Left kidney (tissue), 8 donors: ENCODE measurements at places on chromosomes 6 and 20. TPM values are rescaled to one million over a fixed set of nuclear protein-coding genes. Genes with fewer than 3 reads are reported as not detected.

The GLP1R gene
- polyA plus RNA-seq, result 1.3 TPM

The NOX3 gene
- 1.6 TPM for polyA plus RNA-seq

The GOPC gene
- 70.9 TPM for polyA plus RNA-seq

The FERMT1 gene
- 5.4 TPM for polyA plus RNA-seq

The OR5V1 gene
- not detected for polyA plus RNA-seq

The PSMG4 gene
- 21.7 TPM for polyA plus RNA-seq

The ENPP4 gene
- polyA plus RNA-seq, result 17.8 TPM

The OVOL2 gene
- polyA plus RNA-seq, result 0.60 TPM

The HRH3 gene
- 0.15 TPM for polyA plus RNA-seq

The GRM4 gene
- 0.53 TPM for polyA plus RNA-seq

The PTGIS gene
- polyA plus RNA-seq, result 33.0 TPM

The RIMS1 gene
- 2.8 TPM for polyA plus RNA-seq

The PCIF1 gene
- 44.9 TPM for polyA plus RNA-seq

The BPIFA3 gene
- polyA plus RNA-seq, result not detected

The NDUFAF5 gene
- 36.8 TPM for polyA plus RNA-seq

The PGC gene
- polyA plus RNA-seq, result not detected

The TEAD3 gene
- polyA plus RNA-seq, result 43.7 TPM

The SH3BGRL2 gene
- polyA plus RNA-seq, result 33.4 TPM

The ME1 gene
- 2.5 TPM for polyA plus RNA-seq

The SPATS1 gene
- not detected for polyA plus RNA-seq

The TAP2 gene
- polyA plus RNA-seq, result 11.5 TPM

The SCRT2 gene
- not detected for polyA plus RNA-seq

The RTEL1 gene
- polyA plus RNA-seq, result 19.8 TPM

The KIF13A gene
- polyA plus RNA-seq, result 43.1 TPM
